ENCODE measurements at places on chromosomes 12 and 14. TPM values are rescaled to one million over a fixed set of nuclear protein-coding genes. Genes with fewer than 3 reads are reported as not detected.

MMP19 gene
- 40.3 TPM for total RNA-seq

AQP6 gene
- total RNA-seq, result not detected

OTUB2 gene
- 1.5 TPM for total RNA-seq

LIN7A gene
- 12.1 TPM for total RNA-seq

CHPT1 gene
- 24.6 TPM for total RNA-seq

RD3L gene
- not detected for total RNA-seq

SPIC gene
- not detected for total RNA-seq

OTX2 gene
- not detected for total RNA-seq

TAS2R14 gene
- 0.54 TPM for total RNA-seq

SOX5 gene
- total RNA-seq, result 0.90 TPM

GPR65 gene
- total RNA-seq, result 0.32 TPM

RNASE7 gene
- total RNA-seq, result not detected

JDP2 gene
- total RNA-seq, result 122 TPM

DDN gene
- 0.32 TPM for total RNA-seq

KLRC2 gene
- not detected for total RNA-seq

LBHD2 gene
- not detected for total RNA-seq

GPR137C gene
- 0.49 TPM for total RNA-seq

IL31 gene
- total RNA-seq, result not detected

OR6C2 gene
- total RNA-seq, result not detected

RNASE1 gene
- 3.4 TPM for total RNA-seq

KIF21A gene
- total RNA-seq, result 9.7 TPM

KLRK1 gene
- not detected for total RNA-seq

EGLN3 gene
- 17.7 TPM for total RNA-seq

RAD51B gene
- 7.6 TPM for total RNA-seq

RTL1 gene
- not detected for total RNA-seq

IAPP gene
- not detected for total RNA-seq

ADAM20 gene
- not detected for total RNA-seq

TSHR gene
- total RNA-seq, result not detected

PCED1B gene
- 1.8 TPM for total RNA-seq

DPPA3 gene
- total RNA-seq, result not detected

CATSPERB gene
- 0.16 TPM for total RNA-seq

PTPRQ gene
- total RNA-seq, result 0.16 TPM

PIK3C2G gene
- not detected for total RNA-seq

C12orf56 gene
- not detected for total RNA-seq

SMIM41 gene
- not detected for total RNA-seq

GMFB gene
- total RNA-seq, result 70.4 TPM

TMTC3 gene
- 18.4 TPM for total RNA-seq

OASL gene
- total RNA-seq, result not detected

PABPN1 gene
- total RNA-seq, result 57.9 TPM

GAPDH gene
- 11,537 TPM for total RNA-seq

KRT6B gene
- not detected for total RNA-seq

TAS2R31 gene
- 0.81 TPM for total RNA-seq

CMTM5 gene
- total RNA-seq, result not detected

HOTAIR gene
- total RNA-seq, result not detected

HOXC10 gene
- total RNA-seq, result not detected

ZNF891 gene
- 0.54 TPM for total RNA-seq

PLCZ1 gene
- total RNA-seq, result not detected

BEST3 gene
- not detected for total RNA-seq

SLC17A8 gene
- not detected for total RNA-seq

All from cardiac atrium fibroblast (primary cell).